HTR-8/SVneo (cell line): ENCODE measurements at places on chromosomes 6 and 20.

- no peak for DNase-seq
Measured at GRCh38 chr20:37935435-37935834, 32.5 kb downstream of the VSTM2L start.

- no peak for DNase-seq
Measured at GRCh38 chr20:37777988-37778659, 84.3 kb downstream of the CTNNBL1 start.

DNA sequence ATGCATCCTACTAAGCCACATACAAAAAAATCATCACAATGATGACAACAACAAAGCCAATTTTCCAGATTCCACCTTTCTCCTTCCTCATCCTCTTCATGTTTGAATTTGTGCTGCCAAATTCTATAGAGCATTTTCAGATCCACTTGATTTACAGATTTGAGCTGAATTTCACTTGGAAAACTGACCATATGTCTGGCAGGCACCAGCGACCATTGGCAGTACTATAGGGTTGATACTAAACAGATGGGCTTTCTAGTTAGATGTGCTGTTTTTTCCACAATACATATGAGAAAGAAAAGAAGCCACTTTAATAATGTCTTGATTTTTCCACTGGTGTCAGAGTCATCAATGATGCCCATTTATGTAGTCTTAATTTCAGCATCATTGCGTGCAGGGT lies 127.0 kb downstream of the PHACTR3 start:
- DNase-seq = no peak

DNA sequence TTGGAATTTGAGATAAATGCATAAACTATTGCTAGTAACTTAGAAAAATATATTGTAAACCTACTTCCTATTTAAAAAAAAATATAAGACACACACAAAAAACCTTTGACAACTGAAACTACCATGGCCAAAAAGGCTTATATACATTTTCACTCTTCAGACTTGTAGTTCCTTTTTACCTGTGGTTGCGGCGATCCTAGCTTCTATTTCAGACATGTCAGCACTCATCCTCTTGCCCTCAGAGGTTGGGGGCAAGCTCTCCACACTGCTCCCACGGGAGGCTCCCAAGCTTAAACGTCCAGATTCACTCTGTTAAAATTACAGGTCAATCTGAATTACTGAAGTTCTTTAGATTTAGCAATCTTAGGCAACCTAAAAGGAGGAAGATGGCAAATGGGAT lies 39.8 kb downstream of the MAP3K7 start:
- no peak for DNase-seq

DNA sequence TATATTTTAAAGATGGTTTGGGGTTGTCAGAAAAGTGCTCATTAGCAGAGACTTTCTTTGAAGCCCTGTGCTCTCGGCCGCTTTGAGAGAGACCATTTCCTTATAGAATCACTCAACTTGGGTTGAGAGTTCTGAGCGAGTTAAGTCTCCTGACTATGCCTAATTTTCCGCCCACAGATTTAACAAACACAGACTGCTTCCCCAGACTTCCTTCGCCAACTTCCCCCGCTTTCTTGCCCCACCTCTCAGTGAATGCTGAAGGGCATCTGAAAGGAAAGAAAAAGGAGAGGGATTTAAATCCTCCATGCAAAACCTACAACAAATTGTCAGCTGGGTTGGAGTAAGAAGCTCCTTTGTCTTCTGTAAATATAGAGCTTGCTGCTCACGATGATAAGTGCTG lies 224.0 kb downstream of the EYA2 start:
- DNase-seq = no peak

DNA sequence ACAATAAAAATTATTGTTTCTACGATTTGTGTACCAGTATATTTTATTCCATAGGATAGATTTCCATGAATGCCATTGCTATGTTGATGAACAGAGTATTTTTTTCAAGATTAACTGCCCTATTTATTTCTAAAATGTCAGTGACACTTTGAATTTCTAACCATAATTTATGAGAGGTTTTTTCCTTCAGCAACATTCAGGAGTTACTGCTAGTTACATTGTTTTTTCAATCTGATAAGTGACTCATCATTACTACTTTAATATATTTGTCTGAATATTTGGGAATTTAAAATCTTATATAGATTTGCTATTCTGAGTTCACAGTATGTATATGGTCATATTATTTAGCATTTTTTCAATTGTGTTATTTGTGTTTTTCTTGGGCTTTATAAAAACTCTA lies 6.0 kb upstream of the OR2B6 start:
- DNase-seq = no peak

GRCh38 chr20:50332491-50332980 lies 141.9 kb downstream of the CEBPB start:
- DNase-seq = no peak

DNA sequence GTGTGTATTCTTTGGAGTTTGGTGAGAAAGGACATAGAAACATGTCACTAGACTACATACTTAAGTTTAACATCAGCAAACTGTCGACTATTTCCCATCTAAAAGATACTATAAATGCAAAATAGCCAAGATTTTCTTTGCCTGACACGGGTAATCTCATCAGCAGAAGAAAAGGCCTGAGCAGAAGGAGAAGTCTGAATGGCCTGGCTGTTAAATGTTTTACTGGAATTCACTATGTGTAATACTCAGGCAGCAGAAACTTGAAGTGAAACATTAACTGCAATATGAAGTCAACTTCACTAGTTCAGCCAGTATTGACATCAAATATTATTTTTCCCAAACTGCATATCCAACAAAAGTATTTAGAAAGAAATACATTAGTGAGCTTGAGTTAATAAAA lies 6.4 kb upstream of the DSE start:
- DNase-seq = no peak

- DNase-seq = no peak
Measured at GRCh38 chr6:37552267-37552666, 52.6 kb upstream of the CCDC167 start.

GRCh38 chr6:39496915-39497314 lies 174.4 kb upstream of the KCNK16 start:
- no peak for DNase-seq

DNA sequence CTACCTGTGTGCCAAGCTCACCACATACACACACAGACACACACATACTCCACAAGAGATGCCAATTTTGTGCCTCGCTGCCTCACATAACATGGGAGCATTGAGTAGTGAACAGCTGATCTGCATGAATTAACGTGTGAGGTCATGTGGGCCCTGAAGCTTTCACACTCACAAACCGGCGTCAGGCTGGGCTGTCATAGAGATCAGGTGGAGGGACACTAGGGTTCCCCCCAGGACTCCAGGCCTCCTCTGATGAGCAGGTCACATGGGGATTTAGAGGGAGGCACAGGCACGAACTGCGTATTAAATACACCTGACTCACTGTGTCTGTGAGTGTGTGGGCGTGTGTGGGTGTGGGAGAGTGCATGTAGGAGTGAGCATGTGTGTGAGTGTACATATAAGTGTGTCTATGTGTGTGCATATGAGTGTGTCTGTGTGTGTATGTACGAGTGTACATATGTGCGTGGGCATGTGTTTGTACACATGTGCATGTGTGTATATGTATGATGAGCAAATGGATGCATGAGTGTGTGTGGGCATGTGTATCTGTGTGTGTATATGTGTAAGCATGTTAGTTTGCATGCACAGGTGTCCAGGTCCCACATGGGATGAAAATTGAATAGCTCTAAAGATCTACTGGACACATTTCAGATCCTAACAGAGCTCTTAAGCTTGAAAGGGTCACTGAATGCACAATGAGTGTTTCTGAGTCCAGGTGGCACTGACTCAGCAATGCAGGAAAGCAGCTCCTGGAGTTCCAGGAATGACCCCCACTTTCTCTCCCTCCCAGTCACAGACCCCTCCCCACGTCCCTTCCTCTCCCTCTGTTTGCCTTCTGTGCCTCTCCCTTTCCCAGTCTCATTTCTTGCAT lies 336.6 kb downstream of the PREX1 start:
- DNase-seq = no peak
